ENCODE measurements at places on chromosomes 2 and 18.

- no peak for DNase-seq
These were observed 109.1 kb downstream of the SMAD7 start for GRCh38 chr18:48841381-48842258.

DNA sequence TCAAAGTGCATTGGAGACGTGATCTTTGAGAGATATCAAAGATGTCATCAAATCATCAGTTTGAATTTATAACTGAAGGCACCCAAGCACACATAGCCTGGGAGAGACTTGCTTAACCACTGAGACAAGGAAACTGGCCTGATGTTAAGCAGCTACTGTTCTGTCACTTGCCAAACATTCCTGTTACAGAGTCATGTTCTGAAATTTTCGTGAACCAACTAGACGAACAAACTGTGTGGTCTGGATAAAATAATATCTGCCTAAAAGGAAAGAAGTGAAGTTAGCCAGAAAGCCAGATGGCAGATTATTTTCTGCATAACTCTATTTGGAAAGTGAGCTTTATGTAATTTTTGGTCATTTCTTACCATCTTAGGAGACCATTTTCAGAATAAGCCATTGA lies 51.4 kb downstream of the SPATS2L start:
- no peak for DNase-seq

- DNase-seq, result no peak
These were observed 7.6 kb upstream of the TMEFF2 start for GRCh38 chr2:192202373-192202772.

DNA sequence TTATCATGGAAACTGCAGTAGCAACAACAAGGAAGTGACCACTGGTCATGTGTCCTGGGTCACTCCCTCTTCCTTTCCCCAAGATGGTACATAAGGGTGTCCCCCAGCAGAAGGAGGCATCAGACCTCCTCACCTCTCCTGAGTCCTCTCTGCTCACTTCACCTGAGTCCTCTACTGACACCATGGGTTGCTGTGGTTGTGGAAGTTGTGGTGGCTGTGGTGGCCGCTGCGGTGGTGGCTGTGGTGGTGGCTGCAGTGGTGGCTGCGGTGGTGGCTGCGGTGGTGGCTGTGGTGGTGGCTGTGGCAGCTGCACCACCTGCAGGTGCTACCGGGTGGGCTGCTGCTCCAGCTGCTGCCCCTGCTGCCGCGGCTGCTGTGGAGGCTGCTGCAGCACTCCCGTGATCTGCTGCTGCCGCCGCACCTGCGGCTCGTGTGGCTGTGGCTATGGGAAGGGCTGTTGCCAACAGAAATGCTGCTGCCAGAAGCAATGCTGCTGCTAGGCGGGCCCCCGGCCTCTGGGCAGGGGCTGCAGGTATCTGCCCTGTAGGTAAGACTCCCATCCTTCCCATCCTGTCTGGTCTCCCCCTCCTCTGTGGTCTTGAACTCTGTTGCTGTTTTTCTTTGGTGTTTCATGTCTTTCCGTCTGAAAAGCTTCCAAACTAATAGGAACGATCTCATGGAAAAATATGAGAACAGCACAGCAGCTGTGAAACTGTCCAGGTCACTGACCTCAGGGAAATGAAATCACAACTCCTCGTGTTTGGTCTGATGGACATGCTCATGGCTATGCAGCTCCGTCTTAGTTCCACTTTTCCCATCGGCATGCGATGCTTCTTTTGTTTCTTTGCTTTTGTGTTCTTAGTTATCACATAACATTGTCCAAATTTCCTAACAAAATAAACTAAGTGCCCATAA lies at the start of gene SCYGR4:
Gene SCYGR4 (plus strand): TSS at position 183 of the 915 bp plus-strand sequence. CDS start 0 bp downstream, at position 183.
- DNase-seq, result no peak

- DNase-seq, result peak; percentile 25
These were observed 49.3 kb downstream of the CIB4 start for GRCh38 chr2:26591619-26592505.

- no peak for DNase-seq
These were observed 9.9 kb downstream of the EPHA4 start for GRCh38 chr2:221562226-221562625.

GRCh38 chr18:36130039-36130831 lies 536 bp downstream of the ELP2 start:
- DNase-seq, result no peak

DNA sequence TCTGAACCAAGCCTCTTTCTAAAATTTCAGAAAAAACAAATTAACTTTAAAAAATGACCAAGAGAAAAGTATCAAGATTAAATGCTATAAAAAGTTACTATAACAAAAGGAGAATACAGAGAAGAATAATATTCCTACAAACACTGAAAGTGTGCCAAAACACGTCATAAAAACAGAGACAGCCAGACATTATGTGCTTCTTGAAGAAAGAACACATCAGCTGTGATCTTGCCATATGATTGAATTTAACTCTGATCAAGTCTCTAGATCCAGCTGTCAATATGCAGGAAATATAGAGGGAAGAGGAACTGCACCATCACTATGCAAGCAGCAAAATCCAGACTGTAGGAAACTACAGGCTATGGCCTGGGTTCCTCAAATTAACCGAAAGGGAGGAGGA lies 33.7 kb upstream of the COL5A2 start:
- DNase-seq, result no peak

DNA sequence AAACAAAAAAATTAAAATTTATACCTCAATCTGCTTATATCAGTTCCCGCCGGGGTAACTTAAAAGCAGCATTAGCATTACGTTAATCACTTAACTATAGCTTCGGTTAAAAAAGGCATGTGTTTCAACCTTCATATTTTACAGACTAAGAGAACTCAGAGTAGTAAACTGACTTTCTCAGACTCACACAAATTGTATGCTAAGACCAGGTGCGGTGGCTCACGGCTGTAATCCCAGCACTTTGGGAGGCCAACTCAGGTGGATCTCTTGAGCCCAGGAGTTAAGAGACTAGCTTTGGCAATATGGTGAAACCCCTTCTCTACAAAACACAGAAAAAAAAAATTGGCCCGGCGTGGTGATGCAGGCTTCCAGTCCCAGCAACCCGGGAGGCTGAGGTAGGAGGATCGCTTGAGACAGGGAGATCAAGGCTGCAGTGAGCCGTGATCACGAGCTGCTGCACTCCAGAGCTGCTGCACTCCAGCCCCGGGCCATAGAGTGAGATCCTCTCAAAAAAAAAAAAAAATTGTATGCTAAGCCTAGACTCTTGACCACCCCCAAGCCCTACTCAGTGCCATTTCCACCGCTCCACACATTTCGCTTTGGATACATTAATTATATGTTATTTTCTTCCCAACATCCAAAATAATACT lies 2.4 kb downstream of the HNRNPLL start:
- DNase-seq, result no peak

DNA sequence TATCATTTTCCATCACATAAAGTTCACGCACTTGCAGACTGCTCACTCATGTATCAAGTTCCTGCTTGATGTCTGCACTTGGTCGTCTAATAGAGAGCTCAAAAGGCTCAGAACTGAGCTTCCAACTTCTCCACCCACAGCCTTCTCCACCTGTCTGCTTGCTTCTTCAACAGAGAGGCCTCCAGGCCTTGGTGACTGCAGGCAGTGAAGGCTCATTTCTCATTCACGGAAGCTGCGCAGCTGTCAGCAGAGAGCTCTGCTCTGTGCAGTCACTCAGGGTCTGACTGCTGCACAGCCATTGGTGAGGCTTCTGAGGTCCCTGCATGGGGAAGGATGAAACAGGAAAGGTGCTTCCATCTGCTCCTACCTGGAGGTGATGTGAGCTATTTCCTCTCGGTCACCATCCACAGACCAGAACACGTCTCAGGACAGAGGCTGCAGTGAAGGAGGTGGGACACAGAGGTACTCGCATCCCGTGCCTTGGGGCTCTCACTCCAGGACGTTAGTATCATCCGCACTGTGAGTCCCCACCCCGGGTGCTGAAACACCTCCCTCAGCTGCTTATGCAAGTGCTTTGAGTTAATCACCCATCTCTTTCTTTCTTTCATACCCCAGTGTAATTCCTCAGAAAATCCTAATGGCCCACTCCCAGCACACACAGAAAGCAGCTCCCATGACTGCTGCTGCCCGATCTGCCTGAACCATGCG lies 126.2 kb downstream of the TMEM18 start:
- no peak for DNase-seq

DNA sequence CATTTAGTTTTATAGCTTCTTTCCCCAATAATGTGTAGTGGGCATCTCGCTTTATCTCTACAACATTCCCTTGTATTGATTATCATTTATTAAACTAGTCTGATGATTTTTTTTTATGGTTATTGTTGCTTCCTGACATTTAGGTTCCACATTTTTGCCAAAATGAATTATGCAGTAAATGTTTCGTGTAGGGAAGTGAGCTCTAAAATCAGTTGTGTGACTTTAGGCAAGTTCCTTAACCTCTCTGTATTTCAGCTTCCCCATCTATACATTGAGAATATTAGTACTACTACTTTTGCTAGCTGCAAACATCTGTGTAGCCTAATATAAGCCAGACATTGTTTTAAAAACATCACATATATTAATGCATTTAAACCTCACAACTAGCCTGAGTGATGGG lies 22.9 kb downstream of the SOCS6 start:
- no peak for DNase-seq

DNA sequence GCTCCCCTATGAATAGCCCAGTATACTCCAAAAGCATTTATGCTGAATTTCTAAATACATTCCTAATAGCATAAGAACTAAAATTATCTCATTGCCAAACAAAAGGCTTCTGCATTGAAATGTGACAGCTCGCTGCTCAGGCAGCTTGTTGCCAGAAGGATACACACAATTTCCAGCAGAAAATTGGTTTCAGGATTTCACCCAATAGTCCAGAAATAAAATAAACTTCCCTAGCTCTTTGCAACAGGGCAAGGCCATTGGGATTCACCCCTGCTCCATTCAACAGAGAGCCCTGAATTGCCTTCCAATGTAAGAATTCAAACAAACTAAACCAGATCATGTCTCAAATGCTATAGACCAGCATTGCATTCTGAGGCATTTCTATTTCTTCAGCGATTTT lies 70.7 kb downstream of the RBM43 start:
- DNase-seq, result no peak

- peak; percentile 12 for DNase-seq
These were observed 19.8 kb downstream of the TMEM185B start for GRCh38 chr2:120203251-120204021.

GRCh38 chr2:47300609-47301276 lies 102.2 kb upstream of the MSH2 start:
- no peak for DNase-seq

GRCh38 chr2:24702800-24703199 lies 90.4 kb downstream of the PTRHD1 start:
- peak; percentile 83 for DNase-seq

DNA sequence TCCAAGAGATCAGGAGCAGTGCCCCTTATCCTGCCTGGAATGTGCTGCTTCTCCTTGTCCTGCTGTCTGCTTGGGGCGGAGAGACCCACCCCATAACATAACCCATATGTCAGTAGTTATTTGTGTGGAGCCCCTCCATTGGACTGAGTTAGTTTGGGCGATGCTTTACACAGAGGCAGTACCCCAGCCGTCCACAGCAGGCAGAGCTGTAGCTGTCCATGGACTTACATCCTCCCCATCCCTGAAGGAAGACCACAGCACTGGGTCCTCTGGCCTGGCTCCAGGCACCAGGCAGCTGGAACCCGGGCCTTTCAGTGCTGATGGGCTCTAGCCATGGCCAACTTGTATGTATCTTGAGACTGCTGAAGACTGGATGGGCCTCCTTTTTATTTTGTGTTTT lies 20.3 kb downstream of the GKN2 start:
- no peak for DNase-seq

GRCh38 chr18:6342990-6343389 lies 71.7 kb downstream of the L3MBTL4 start:
- DNase-seq, result no peak

GRCh38 chr2:128605931-128606330 lies 287.3 kb upstream of the HS6ST1 start:
- no peak for DNase-seq

GRCh38 chr18:76482971-76483691 lies 11.9 kb downstream of the ZNF516 start:
- DNase-seq, result no peak

DNA sequence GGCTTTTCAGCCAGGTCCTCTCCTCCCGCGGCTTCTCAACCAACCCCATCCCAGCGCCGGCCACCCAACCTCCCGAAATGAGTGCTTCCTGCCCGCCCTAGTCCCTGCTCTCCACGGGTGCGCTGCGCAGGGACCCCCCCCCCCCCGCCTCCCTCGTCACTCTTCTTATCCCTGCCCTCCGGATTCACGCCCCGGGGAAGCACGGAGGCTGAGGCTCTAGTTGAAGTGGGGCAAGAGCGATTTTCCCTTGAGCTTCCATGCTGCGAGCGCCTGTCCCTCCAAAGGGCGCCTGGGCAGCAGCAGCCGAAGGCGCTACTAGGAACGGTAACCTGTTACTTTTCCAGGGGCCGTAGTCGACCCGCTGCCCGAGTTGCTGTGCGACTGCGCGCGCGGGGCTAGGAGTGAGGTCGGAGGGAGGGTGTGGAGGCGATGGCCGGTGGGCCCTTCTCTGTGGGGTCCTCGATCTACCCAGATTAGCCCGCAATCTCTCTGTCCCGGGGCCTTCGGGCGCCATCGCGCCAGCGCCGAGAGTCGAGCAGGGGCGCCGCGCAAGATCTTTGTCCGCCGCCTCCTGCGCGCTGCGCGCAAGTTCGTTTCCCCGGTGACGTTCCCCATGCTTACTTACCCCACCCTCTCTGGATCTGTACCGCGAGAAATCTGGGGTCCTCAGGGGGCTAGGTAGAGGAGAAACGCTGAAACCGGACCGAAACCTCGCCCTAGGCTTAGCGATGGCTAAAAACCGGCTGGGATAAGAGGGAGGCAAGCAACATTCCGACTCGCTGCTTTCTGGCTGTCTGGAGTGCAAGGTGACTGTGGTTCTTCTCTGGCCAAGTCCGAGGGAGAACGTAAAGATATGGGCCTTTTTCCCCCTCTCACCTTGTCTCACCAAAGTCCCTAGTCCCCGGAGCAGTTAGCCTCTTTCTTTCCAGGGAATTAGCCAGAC lies 677 bp downstream of the GAD1 start:
- peak; percentile 65 for DNase-seq

DNA sequence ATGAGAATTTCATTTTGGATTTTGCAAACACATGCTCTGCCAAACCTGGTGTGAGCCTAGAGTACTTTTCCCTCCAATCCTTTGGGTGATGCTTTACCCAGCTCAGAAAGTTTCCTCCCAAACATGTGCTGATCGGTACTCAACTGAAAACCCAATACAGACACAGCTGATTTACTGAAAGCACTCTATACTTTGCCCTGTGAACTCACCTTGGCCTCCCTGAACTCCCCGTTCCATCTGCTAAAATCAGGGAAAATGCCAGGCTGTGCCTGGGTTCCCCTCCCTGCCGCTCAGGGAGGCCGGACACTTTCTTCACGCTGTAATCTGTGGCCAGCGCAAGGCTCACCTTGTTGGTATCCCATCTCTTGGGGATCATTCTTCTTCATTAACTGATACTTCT lies 391.2 kb downstream of the CBLN2 start:
- DNase-seq, result no peak

GRCh38 chr2:26932974-26933373 lies 37.5 kb upstream of the MAPRE3 start:
- DNase-seq, result no peak

GRCh38 chr2:36380624-36381481 lies 25.3 kb downstream of the CRIM1 start:
- no peak for DNase-seq

All from mammary epithelial cell (primary cell).